Transverse colon (tissue), 4 donors: ENCODE measurements at places on chromosomes 16 and 17.

GRCh38 chr17:29393436-29393835 lies 3.3 kb downstream of the TAOK1 start:
- no peak for DNase-seq

- DNase-seq, result no peak
These were observed 957 bp downstream of the VPS25 start for GRCh38 chr17:42774066-42774745.

DNA sequence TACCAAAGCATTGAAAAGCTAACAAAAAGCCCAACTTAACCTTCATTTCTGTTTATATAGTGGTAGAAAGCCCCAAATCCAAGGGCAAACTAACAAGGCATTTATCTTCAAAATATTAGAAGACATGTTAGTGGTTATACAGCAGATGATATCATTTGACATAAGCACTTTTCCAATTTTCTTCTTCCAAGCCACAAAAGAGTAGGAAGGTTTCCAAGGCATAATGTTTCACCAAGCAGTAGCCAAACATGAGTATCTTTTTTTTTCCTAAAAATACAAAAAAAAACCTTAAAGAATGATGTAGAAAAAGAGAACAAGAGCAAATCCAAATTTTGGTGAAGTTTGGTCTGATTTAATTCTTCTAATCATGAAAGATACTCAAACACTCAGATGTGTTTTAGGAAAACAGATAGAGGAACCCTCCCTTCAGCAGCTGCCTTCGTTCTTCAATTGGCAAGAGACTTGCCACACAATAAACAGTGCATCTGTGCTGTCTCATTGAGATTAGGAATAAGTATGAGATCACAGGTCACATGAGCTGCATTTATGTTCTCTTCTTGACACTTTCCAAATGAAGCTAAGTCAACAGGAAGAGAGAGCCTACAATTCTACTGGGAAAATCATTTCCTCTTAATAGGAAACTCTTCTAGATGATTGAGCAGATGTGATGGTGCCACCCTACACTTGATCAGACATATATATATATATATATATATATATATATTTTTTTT lies 106.7 kb downstream of the TTC19 start:
- DNase-seq, result no peak

DNA sequence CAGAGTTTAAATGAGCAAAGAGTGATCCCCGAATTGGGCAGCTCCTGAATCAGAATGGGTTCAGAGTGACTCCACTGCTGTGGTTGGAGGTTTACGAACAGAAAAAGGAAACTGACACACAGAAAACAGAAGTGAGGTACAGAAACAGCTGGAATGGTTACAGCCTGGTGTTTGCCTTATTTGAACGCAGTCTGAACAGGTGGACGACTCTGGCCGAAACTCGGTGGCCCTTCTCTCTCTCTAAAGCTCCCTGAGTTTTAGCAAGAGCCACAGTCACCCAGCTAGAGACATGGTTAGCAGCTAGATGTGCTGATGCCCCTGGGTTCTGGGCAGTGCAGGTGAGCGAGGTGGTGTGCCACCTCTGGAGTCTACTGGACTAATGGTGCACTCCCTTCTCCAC lies 54.2 kb upstream of the ATP2A3 start:
- peak; percentile 50 for DNase-seq

- no peak for DNase-seq
These were observed 10.4 kb downstream of the PRSS27 start for GRCh38 chr16:2709588-2709984.

DNA sequence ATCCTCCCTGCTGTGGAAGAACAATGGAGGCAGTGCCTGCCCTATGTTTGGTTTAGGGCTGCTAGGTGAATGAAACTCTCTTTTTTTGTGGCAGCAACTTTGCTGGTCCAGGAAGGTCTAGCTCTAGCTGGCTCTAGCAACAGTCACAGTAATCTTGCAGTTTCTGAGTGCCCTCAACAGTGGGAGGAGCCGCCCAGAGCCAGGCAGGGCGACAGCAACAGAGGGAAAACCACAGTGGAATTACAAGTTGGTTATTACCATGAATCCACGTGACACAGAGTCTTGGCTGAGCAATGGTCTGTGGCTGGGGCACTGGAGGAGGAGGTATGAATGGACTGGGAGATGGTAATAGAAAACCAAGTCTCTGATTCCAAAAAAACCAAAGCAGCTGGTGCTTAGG lies 10.3 kb downstream of the HSPB9 start:
- DNase-seq, result peak; percentile 77

- no peak for DNase-seq
These were observed 66.6 kb upstream of the TOX3 start for GRCh38 chr16:52613508-52613907.

- peak; percentile 24 for DNase-seq
These were observed 17.1 kb downstream of the SPG7 start for GRCh38 chr16:89525146-89525913.

- no peak for DNase-seq
These were observed 201.0 kb downstream of the SPECC1 start for GRCh38 chr17:20210180-20210579.

DNA sequence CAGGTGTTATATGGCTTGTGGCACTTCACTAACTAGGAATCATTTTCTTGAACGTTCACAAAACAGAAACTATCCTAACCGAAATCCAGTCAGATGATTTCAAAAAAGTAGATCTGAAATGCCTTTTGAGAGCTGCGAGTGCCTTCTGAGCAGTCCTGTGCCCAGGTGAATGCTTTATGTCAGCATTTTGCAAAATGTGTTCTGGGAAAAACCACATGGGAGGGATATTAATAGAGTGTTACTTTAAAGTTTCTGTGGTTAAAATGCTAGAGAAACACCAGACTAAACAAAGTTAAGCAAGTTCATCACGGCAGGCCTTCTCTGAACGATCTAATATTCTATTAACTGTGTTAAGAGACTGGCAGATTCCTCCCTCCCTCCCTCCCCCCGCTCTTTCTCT lies 15.8 kb upstream of the RGS9 start:
- no peak for DNase-seq

GRCh38 chr17:50758989-50759544 lies 8.3 kb downstream of the ANKRD40CL start:
- DNase-seq, result no peak

DNA sequence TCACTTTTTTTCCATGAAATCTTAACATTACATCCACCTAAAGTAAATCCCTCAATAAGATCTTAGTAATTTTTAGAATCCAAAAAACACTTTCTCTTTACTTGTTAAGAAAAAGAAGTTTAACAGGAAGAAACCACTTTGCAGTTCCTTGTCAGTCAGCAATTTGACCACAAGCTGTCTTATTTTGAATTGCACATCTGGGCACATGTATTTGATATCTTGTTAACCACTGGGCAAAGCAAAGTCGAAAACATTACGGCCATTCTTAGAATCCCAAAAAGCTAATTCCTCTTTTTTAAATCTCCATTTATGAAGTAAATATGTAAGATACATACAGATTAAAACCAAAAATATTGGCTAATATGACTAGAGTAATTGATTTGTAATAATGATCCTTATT lies 1.1 kb downstream of the ABCA10 start:
- DNase-seq, result no peak

- DNase-seq, result no peak
These were observed 69.8 kb upstream of the RPH3AL start for GRCh38 chr17:422196-422930.

GRCh38 chr16:2784358-2785100 lies 2.8 kb downstream of the PRSS33 start:
- DNase-seq, result peak; percentile 7

DNA sequence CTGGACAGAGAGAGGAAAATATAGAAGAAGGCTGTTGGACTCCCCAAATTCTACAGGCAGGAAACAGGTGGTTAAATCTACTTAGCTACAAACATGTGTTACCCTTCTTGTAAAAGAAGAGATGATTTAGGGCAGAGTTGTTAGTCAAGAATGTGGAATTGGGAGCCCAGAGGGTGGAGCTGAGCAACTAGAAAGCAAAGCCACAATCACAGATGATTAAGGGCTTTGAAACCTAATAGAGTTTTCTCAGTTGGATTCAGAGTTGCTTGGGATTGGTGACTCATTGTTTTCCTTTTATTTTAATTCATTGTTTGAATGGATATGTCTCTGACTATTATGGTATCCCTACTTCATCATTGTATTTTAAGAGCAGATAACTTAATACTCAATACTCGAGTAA lies 6.2 kb downstream of the ACSM5 start:
- DNase-seq, result no peak

GRCh38 chr16:1010251-1010650 lies 28.7 kb downstream of the SOX8 start:
- no peak for DNase-seq

- no peak for DNase-seq
These were observed 49.3 kb downstream of the TMC6 start for GRCh38 chr17:78079253-78079652.

GRCh38 chr17:18323007-18323406 lies 7.9 kb downstream of the SMCR8 start:
- no peak for DNase-seq
